Body of pancreas (tissue), 4 donors: ENCODE measurements at places on chromosomes 16 and 17. TPM values are rescaled to one million over a fixed set of nuclear protein-coding genes. Genes with fewer than 3 reads are reported as not detected.

- H3K36me3 ChIP-seq: no peaks in the 10 kb centered on the region
- H3K27me3 ChIP-seq: no peaks in the 10 kb centered on the region
- H3K4me3 ChIP-seq: no peak overlapping the region
- peaks cover 47% of the 10 kb centered on the region for H3K4me1 ChIP-seq
- peak overlapping the region; percentile 62 for H3K27ac ChIP-seq
Observed at GRCh38 chr17:79005063-79005861, 4.3 kb downstream of the CANT1 start.

DNA sequence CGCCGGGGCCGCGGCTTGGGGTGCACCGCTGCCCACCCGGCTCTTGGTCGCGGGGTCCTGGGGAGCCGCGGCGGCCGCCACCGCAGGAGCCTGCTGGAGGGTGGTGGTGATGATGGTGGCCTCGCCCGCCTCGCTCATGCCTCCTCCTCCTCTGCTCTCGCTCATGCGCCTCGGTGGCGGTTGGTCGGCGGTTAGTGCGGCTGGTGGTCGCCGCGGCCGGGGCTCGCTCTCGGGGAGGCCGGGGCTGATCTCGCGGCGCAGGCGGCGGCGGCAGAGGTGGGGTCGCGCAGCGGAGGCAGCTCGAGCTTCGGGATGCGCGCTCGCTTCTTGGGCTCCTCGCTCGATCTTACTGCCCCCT is 41.6 kb downstream of the AHSP start:
- DNase-seq: no peak
- no peak overlapping the region for H3K4me3 ChIP-seq
- H3K36me3 ChIP-seq: no peaks in the 10 kb centered on the region
- H3K27me3 ChIP-seq: peaks cover 18% of the 10 kb centered on the region
- no peak overlapping the region for H3K27ac ChIP-seq

DNA sequence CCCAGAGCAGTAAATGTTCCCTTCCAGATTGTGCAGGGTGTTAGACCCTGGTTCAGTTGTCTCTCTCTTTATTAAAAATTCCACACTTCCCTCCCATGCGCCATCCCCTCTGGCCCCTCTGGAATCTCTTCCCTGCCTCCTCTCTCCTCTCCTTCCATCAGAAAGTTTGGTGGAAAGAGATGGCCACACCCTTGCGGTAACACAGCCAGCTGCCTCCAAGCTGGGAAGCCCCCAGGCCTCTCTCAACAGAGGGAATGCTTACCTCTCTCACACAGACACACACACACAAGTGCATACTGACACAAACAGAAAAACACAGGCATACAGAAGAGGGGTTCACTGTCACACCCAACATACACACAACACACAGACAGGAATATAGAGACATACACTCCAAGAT is 220.5 kb downstream of the C16orf78 start:
- no peak overlapping the region for H3K4me3 ChIP-seq
- H3K4me1 ChIP-seq: no peaks in the 10 kb centered on the region
- H3K27me3 ChIP-seq: no peaks in the 10 kb centered on the region
- no peak for DNase-seq
- no peaks in the 10 kb centered on the region for H3K36me3 ChIP-seq

GRCh38 chr17:2309338-2310154 is 5.8 kb downstream of the SRR start:
- H3K4me1 ChIP-seq: peaks cover 20% of the 10 kb centered on the region
- H3K27ac ChIP-seq: peak overlapping the region; percentile 77
- H3K4me3 ChIP-seq: no peak overlapping the region
- peak; percentile 85 for DNase-seq
- H3K27me3 ChIP-seq: no peaks in the 10 kb centered on the region
- no peaks in the 10 kb centered on the region for H3K36me3 ChIP-seq

GRCh38 chr16:84458606-84459532 is 45.6 kb downstream of the MEAK7 start:
- H3K27me3 ChIP-seq: no peaks in the 10 kb centered on the region
- DNase-seq: no peak
- no peaks in the 10 kb centered on the region for H3K36me3 ChIP-seq
- no peaks in the 10 kb centered on the region for H3K4me1 ChIP-seq
- H3K4me3 ChIP-seq: no peak overlapping the region

DNA sequence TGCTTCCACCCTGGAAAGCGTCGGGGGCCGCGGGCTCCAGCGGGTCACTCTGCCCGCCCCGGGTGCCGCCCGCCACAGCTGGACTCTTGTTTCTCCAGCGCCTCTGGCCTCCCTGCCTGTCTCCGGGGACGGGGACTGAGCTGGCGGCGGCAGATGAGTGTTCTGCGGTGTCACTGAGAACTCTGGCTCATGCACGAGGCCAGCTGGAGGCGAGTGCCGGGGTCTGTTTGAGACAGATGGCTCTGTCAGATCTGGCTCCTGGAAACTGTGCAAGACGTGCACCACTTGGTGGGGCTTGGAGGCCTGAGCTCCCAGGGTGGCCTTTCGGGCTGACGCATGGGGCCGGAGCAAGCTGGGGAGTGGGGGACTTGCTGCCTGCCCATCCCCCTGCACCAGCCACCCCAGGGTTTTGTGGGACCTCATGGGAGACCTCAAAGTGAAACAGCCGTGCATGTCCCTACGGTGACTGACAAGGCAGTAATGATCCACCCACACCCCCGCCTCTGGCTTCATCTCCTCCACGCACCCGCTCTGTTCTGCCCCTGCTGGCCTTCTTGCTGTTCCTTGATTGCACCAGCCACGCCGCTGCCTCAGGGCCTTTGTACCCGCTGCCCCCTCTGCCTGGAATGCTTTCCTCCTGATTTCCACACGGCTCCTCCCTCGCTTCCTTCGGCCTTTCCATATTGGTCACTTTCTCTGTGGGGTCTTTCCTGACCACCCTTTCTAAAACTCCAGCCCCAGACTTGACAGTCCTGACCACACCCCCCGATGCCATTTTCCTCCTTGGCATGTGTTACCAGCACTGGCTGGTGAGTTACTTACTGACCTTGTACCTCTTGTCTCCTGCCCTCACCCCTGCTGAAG is 174.9 kb upstream of the CIBAR2 start:
- H3K4me3 ChIP-seq: no peak overlapping the region
- no peaks in the 10 kb centered on the region for H3K36me3 ChIP-seq
- DNase-seq: peak; percentile 15
- peaks cover 12% of the 10 kb centered on the region for H3K4me1 ChIP-seq
- no peaks in the 10 kb centered on the region for H3K27me3 ChIP-seq
- H3K27ac ChIP-seq: no peak overlapping the region

Gene SPEM3
- total RNA-seq: not detected

Gene KRTAP1-4
- not detected for total RNA-seq

Gene C16orf86
- total RNA-seq: 7.5 TPM

Gene CIITA
- total RNA-seq: 6.6 TPM

Gene MMP28
- 15.2 TPM for total RNA-seq

Gene RGS9
- total RNA-seq: 4.4 TPM

Gene UTP18
- 18.9 TPM for total RNA-seq

Gene TEKT1
- total RNA-seq: not detected

Gene TBC1D3K
- total RNA-seq: not detected

Gene ZNF750
- not detected for total RNA-seq

Gene TBC1D3I
- total RNA-seq: not detected

Gene CALB2
- 3.1 TPM for total RNA-seq
